Heart right ventricle (tissue), 16 donors: ENCODE measurements at places on chromosomes 6 and 20. TPM values are rescaled to one million over a fixed set of nuclear protein-coding genes. Genes with fewer than 3 reads are reported as not detected.

Gene C20orf96
- 3.5 TPM for polyA plus RNA-seq

Gene LST1
- 6.5 TPM for polyA plus RNA-seq

Gene IMPG1
- polyA plus RNA-seq = not detected

Gene CALHM4
- polyA plus RNA-seq = 0.22 TPM

Gene SIRPD
- polyA plus RNA-seq = not detected

Gene AVP
- polyA plus RNA-seq = not detected

Gene PI3
- not detected for polyA plus RNA-seq

Gene TENT5A
- 21.9 TPM for polyA plus RNA-seq

Gene ACTL10
- 0.59 TPM for polyA plus RNA-seq

Gene F13A1
- 8.4 TPM for polyA plus RNA-seq

Gene MMP24OS
- 64.1 TPM for polyA plus RNA-seq

Gene WFDC13
- polyA plus RNA-seq = not detected

Gene FKBP1C
- not detected for polyA plus RNA-seq
